ENCODE measurements at places on chromosomes 13 and 19. TPM values are rescaled to one million over a fixed set of nuclear protein-coding genes. Genes with fewer than 3 reads are reported as not detected.

The HS6ST3 gene
- 21.3 TPM for total RNA-seq

The JSRP1 gene
- total RNA-seq, result not detected

The RYR1 gene
- 9.1 TPM for total RNA-seq

The ZNF71 gene
- total RNA-seq, result 41.6 TPM

The TSHZ3 gene
- 17.8 TPM for total RNA-seq
